ENCODE measurements at places on chromosomes 13 and 19.

DNA sequence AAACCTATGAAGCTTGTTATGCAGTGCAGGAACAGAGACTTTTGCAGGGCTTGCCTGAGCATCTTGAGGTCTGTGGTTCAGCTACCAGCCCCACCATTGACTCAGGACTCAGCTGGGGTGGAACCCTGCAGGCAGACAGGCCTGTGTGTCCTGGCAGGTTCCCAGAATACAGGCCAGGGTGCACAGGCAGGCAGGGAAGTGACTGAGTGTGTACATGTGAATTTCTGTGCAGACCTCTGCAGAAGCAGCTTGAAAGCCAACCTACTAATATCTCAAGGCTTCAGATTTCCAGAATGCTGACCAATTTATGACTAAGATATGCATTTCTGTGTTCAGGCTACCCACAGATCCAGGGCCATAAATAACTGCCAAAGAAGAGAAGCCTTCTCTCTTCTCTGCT is 254.4 kb downstream of the DLEU7 start:
- no peak for DNase-seq

DNA sequence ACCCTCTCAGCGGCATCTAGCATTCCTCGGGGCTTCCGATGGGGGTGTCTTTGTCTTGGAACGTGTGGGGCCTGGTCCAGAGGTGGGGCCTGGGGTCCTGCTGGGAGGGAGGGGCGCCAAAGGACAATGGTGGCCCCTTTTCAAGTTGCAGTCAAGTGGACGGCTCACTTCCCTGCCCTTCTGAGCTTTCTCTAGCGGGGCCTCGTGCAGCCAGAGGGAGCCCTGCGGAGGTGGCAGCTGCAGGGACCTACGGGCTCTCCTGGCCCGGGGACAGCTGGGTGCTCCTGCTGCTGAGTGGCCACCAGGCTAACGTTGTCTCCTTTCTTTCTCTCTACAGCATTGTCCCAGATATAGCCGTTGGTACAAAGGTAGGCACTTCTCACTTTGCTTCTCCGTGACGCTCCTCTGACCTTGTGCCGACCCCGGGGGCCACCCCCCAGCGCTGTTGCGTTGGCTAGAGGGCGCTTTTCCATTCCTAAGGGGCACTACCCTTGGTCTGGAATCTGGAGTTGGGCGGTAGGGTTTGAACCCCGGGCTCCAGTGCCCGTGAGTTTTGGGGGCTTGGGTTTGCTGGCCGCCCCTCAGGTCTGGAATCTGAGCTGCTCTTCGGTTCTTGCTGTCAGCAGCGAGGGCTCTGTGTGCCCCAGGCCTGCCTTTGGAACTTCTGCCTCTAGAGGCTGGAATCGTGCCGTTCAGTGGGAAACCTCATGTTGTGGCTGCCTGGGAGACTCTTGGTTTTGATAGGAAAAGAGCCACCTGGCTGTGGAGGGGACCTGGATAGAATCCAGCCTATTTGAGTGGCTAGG is 2.0 kb downstream of the PTBP1 start:
- DNase-seq: no peak

- no peak for DNase-seq
Observed at GRCh38 chr13:25249001-25249543, 38.2 kb downstream of the MTMR6 start.

- peak; percentile 35 for DNase-seq
Observed at GRCh38 chr19:4534836-4535658, at the start of gene PLIN5. Gene PLIN5, minus strand, starts transcription at chr19:4535224. Its CDS starts 1,150 bp downstream, at chr19:4534074.

DNA sequence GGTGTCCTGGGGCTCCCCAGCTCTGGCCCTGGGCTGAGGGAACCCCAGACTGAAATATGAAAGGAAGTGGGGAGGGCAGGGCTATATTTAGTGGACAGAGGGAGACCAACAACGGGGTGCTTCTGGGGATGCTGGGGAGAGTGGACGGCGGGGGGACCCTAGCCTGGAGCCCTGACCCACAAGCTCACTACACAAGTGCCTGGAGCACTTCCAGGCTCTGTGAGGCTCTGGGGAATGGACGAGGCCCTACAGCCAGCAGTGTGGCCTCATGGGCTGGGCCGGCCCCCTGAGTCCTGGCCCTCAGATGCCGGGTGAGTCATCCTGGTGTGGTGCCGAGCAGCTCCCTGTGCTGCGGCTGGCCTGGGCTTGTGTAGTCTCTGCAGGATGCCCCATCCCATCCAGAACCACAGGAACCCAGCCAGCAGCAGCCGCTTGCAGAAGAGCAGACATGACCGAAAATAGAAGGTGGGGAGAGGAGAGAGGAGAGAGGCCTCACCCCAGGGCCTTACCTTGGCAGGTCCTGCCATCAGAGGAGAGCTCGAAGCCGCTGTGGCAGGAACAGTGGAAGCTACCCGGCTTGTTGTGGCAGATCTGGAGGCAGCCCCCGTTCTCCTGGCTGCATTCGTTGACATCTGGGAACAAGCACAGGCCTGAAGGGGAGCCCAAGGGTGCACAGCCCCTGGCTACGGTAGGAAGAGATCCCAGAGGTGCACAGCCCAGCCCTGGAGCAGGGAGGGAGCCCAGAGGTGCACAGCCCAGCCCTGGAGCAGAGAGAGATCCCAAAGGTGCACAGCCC is 26.1 kb downstream of the GAS6 start:
- peak; percentile 54 for DNase-seq

DNA sequence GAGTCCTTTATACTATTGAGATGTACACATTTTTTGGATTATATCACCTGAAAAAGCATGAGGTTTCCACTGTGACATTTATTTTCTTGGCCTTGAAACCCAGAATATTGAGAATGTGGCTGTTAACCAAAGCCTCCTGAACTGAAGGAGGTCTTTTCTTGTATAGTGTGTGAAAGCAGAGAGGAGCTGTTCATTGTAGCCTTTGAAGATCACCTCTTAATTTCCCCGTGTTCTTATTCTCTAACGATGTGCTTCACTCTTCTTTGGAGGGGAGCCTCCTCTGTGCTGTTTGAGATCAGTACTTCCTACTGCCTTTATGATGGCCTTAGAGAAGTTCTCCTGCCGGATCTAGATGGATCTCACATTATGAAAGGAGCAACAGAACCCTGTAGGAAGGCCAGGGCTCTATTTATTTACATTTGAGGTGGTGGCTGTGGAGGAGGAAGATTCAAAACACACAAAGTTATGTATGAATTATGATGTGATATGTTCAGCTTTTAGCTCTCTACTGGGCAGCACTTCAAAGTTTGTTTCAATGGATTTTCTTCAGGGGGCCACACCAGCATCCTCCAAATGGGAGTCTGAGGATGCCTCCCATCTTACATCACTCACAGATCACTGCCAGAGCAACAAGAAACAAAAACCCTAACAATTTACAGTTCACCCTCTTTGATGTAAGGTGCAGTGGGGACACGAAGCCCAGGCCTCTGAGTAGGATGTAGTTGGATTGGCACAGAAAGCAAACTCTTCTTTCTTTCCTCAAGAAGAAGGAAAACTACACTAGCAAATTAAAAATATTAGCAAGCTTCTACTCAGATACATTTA is 322.3 kb downstream of the DLEU7 start:
- DNase-seq: no peak

- DNase-seq: no peak
Observed at GRCh38 chr13:44401577-44401976, 28.0 kb downstream of the SERP2 start.

DNA sequence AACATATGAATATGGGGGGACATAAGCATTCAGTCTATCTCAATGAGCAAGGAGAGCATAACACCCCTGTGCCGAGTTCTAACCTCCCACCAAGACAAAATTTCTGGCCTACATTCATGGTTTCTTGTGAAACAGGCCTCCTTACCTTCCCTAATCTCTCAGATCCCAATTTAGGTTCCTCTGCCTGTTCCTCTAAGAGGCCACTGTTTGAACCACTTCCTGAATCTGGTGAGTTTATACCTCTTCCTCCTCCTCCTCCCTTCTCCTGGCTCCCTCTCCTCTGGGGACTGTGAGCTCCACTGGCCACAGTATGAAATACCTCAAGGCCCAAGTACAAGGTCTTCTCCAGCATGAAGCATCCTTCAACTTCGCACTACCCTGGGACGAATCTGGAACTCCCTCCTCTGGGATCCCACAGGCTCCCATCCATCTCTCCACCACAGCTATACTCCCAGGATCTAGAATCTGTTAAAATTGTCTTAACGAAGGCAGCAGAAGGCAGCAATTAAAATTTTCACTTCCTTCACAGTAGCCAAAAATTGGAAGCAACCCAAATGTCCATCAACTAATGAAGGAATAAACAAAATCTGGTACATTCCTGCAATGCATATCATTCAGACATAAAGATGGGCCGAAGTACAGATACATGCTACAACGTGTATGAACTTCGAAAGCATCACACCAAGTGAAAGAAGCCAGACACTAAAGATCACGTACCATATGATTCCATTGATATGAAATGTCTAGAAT is 7.8 kb upstream of the SIGLECL1 start:
- DNase-seq: no peak

GRCh38 chr13:98972627-98973026 is 5.2 kb downstream of the DOCK9 start:
- no peak for DNase-seq

- DNase-seq: no peak
Observed at GRCh38 chr13:67235265-67235664, 5.1 kb upstream of the PCDH9 start.

- no peak for DNase-seq
Observed at GRCh38 chr13:114244637-114245036, 9.9 kb downstream of the CDC16 start.

DNA sequence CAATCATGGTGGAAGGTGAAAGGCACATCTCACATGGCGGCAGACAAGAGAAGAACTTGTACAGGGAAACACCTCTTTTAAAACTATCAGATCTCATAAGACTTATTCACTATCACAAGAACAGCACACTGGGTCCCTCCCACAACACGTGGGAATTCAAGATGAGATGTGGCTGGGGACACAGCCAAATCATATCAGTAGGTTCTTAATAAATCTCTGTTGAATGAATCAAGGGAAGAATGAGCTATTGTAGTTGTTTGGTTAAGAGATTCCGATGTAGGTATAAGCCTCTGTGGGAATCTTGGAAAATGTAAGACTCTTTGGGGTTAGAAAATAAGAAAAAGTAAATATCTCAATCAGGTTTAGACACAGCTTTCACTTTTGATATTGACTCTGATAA is 400.2 kb downstream of the KCNRG start:
- no peak for DNase-seq

DNA sequence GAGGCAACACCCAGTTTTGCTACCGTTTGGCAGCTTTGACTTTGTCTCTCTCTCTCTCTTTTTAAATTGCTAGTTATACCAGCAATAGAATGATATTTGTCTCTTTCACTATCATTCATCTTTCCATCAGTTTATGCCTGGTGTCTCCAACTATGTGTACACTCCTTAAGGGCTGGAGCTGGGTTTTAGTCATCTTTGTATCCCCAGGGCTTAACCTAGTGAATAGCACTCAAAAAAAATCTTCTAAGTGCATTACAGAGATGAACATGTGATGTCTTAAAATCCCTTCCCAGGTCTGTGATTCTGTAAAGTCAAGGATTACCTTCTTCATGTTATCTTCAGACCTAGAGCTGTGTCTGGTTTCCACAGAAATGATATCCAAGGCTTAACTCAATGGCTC is 7.8 kb upstream of the UBL3 start:
- DNase-seq: no peak

DNA sequence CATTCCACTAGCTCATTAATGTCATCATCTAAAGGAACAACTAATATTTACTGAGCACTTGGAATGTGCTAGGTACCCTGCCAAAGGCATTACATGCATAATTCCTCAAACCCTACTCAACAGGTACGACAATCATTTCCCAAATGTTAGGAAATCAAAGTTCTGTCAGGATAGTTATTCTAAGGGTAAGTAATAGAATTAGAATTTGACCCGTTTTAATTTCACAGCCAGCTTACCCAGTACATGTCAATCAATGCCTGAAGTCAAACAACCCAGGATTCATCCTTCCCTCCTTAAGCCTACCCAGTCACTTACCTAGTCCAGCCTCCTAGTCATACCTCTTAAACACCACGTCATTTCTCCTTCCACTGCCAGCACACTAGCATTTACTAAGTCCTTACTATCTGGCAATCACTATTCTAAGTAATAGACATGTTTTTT is 2.4 kb downstream of the LNX2 start:
- no peak for DNase-seq

DNA sequence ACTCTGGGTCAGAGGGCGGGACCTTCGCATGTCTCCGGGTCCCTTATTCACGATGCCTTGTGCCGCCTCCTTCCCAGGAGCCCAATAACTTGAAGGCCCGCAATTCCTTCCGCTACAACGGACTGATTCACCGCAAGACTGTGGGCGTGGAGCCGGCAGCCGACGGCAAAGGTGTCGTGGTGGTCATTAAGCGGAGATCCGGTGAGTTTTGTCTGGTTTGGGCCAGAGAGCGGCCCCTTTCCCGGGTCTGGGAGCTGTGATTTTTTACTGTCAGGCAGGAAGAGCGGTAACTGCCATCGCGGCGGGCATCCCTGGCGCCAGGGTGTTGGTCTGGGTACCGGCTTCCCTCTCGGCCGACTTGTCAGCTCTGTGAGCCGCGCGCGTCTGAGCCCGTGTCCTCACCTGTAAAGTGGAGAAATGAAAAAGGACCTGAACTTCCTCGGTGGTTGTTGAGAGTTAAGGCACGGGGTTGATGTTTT is 800 bp downstream of the RPL28 start:
- no peak for DNase-seq

DNA sequence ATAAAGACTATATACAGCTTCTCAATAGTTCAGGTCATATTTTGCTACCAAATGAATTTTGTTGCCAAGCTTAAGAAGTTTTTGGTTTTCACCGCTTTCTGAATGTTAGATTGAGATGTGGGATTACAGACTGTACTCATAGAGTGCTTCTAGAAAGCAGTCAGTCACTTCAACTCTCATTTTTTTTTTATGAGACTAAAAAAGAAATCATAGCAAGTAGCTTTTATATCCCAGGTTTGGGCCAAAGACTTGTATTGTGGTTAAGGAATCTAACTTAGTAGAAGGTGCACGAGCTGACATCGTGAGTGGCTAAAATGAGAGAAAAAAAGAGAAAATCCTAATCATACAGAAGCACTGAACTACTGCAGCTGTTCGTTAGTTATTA is 2.2 kb upstream of the USPL1 start:
- DNase-seq: no peak

- no peak for DNase-seq
Observed at GRCh38 chr13:28679628-28680027, 20.7 kb downstream of the POMP start.

GRCh38 chr13:42155251-42155650 is 106.8 kb downstream of the DGKH start:
- no peak for DNase-seq

DNA sequence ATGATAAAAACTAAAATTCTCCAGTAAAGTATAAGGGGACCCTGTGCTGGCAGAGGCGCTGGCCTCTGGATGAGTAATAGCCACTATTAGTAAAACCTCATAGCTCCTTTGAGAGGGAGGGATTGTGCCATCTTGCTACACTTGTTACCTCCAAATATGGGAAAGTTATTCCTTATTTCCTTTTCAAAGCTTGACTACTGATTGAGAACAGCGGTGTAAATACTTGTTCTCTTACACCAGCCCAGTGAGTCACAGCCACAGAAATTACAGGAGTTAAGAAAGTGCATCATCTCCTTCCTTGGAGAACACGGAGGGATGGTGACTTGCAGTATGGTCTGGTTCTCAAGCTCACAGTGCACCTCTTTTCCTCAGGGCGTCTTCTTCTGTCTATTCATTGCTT is 379.0 kb downstream of the EFNB2 start:
- DNase-seq: no peak
